ENCODE measurements at places on chromosomes 4 and X.

DNA sequence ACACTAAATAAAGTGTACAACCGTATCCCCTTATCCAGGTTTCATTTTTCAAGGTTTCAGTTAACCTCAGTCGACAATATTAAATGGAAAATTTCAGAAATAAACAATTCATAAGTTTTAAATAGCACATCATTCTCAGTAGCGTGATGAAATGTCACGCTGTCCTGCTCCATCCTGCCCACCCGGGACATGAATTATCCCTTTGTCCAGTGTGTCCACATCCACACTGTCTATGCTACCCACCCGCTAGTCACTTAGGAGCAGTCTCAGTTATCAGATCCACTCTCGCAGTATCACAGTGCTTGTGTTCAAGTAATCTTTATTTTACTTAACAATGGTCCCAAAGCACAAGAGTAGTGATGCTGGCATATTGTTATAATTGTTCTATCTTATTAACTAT lies 54.7 kb downstream of the FRYL start:
- DNase-seq = no peak

- DNase-seq = no peak
These were observed 92.9 kb upstream of the TNIP3 start for GRCh38 chr4:121256887-121257466.

DNA sequence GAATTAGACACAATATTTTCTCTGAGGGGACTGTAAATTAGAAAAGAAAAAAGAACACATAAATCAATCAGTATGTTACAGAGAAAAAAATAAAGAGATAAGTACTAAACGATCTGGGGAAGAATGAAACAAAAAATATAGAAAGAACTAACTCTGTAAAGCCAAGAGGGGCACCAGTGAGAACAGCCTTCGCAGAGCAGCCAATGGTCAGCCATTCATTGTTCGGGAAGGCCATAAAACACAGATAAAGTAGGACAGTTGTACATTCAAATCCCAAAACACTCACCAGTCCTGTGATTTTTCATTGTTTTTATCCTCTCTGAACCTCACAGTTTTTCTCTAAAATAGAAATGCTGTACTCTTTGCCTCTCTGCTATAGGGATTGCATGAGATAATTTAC lies 127.9 kb downstream of the NEK1 start:
- DNase-seq = no peak

DNA sequence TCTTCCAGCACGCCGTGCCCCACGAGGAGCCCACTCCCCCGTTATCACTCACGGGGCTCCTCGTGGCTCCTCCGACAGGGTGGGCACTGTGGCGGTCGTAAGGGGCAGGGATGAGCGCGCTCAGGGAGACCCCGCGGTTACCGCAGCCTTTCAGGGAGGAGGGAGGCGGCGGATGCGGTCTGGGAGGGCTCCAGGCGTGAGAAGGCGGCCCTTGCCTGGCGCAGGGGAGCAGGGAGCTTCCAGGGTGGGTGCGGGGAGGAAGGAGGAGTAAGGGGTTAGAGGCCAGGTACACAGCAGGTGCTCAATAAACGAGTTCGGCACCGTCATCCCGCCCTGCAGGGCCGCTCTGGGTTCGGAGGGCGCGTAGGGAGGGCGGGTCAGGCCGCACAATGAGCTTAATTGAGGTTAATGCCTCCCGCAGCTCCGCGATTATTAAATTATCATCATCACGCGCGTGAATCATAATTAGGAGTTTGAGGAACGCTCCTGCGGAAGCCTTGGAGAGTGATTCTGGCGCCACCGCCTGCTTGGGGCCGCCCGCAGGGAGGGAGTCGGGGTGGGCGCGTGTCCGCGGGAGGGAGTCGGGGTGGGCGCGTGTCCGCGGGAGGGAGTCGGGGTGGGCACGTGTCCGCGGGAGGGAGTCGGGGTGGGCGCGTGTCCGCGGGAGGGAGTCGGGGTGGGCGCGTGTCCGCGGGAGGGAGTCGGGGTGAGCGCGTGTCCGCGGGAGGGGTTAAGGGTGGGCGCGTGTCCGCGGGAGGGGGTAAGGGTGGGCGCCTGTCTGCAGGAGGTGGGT lies 7.6 kb upstream of the NKX1-1 start:
- no peak for DNase-seq

All from cerebellar nuclear complex (tissue), 1 donor.